ENCODE measurements at places on chromosomes 7 and 10. TPM values are rescaled to one million over a fixed set of nuclear protein-coding genes. Genes with fewer than 3 reads are reported as not detected.

The HOXA9 gene
- not detected for total RNA-seq

DNA sequence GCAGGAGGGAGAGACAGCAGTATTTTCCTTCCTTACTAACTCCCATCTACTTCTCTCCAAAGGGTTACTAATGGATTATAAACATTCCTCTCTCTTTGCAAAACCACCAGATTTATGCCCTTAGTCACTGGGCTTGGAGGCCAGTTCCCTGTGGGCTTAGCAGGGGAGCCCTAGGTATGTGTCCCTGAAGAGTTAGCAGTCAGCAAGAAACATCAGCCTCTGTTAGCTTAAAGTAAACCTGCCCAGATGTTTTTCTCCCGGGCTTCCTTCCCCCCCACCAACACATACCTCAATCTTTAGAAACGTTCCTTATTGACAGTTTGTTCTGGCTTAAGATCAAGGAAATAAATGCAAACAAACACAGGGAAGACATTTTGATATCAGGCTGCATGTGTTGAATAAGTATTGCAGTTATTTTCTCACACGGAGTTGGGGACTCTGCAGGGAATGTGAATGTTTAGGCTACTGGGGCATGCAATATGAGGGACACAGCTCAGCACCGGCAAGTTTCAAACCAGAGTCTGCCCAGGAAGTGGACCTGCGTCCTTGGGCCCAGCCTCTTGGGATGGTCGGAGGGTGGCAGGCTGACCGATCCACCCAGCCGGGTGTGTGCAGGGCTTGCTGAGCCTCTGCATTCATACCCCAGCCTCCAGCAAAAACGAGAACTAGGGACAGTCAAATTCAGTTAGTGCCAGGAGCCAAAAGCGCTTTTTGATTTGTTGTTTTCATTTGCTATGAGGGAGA lies 252.0 kb upstream of the GRB10 start:
- no peak for DNase-seq

GRCh38 chr10:100122780-100123179 lies 41.1 kb upstream of the CPN1 start:
- no peak for DNase-seq

The EEPD1 gene
- total RNA-seq = 7.8 TPM

The CCDC126 gene
- 3.8 TPM for total RNA-seq

- DNase-seq = no peak
These were observed 699 bp downstream of the GHITM start for GRCh38 chr10:84140036-84140379.

- no peak for DNase-seq
These were observed 24.4 kb downstream of the RNF133 start for GRCh38 chr7:122674502-122674901.

Data from WTC11 (cell line).